ENCODE measurements at places on chromosomes 7 and 10. TPM values are rescaled to one million over a fixed set of nuclear protein-coding genes. Genes with fewer than 3 reads are reported as not detected.

- DNase-seq = no peak
These were observed 561.1 kb upstream of the STEAP1 start for GRCh38 chr7:89593125-89593524.

DNA sequence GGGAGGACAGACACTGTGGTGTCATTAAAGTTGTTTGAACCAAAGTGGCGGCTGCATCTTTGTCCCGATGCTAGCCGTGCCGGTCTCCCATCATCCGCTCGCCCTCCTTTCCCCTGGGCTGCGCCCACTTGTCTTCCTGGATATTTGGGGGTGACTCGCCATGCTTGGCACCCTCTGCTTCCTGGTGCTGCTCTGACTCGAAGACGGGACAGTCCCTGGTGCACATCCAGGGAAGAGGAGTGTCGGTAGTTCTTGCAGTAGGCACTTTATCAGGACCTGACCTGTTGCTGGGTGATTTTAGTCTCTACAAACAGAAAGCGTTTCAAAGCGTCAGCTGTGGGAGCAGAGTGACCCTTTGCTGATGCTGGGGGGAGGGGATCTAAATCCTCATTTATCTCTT is 68.3 kb upstream of the DNAJB6 start:
- DNase-seq = no peak

DNA sequence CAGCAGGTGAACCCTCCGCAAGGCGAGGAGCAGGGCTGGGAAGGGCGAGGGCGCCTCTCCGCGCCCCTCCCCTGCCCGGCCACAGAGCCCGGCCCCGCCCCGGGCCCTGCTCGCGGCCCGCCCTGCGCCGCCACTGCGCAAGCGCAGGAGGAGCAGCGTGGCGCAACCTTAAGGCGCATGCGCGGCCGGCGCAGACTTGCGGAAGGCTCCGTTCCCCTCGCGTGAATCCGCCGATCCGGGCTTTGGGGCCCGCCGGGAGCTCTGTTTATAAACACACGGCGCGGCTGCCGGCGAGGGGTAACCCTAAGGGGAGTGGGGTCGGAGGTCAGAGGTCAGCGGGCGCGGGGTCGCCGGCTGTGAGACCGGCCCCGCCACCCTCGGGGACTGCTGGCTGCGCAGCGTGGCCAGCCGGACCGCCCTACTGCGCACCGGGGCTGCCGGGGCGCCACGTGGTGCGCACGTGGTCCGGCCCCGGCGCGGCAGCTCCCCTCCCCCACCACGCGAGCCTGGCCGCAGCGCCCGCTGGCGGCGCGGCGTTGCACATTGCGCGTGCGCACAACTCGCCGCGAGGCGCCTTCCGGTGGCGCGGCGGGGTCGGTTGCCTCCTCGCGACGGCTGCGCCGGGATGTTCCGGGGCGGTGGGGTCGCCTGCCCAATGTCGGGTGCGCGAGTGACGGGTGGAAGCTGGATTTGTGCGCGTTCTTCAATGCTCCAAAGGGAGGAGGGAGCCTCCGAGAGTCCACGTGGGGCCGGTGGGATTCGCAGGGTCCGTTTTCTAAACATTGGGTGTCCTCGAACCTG is 40.2 kb upstream of the FOXK1 start:
- DNase-seq = peak; percentile 98

- no peak for DNase-seq
These were observed 415.4 kb upstream of the AUTS2 start for GRCh38 chr7:69182596-69183467.

DNA sequence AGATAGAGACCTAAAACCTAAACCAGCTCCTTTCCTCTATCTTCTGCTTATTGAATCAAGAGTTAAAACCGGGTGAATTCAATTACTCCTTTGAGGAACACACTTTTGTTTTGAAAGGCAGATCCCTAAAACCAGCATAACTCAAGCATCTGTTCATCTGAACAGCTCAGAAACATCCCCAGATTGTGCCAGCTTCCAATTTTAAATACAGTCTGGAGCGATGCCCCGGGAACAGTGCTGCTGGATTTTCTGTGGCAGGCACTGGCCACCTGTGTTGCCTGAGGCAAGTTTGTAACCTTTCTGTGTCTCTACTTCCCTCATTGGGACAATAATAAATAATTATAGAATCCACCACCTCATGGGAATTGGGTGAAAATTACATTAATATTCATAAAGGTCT is 281.4 kb upstream of the NFE2L3 start:
- no peak for DNase-seq

DNA sequence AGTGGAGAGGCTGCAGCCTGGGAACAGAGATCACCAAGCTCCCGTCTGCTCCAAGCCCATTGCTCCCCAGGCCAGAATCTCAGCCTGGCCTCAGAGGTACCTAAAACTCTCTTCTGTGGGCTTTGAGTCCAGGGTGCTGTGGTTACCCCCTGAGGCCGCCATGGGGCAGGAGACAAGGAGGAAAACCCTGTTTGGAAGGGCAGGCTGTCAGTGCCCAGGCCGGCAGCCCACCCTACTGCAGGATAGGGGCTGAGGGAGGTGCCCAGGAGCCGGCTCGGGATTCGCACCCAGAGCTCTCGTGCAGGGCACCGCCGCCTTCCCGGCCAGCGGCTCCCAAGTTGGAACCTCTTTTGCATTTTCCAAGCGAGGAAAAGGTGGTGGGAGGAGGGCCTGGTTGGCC is 24.5 kb downstream of the UNCX start:
- DNase-seq = no peak

- DNase-seq = no peak
These were observed 534.2 kb upstream of the ZWINT start for GRCh38 chr10:56895306-56895705.

DNA sequence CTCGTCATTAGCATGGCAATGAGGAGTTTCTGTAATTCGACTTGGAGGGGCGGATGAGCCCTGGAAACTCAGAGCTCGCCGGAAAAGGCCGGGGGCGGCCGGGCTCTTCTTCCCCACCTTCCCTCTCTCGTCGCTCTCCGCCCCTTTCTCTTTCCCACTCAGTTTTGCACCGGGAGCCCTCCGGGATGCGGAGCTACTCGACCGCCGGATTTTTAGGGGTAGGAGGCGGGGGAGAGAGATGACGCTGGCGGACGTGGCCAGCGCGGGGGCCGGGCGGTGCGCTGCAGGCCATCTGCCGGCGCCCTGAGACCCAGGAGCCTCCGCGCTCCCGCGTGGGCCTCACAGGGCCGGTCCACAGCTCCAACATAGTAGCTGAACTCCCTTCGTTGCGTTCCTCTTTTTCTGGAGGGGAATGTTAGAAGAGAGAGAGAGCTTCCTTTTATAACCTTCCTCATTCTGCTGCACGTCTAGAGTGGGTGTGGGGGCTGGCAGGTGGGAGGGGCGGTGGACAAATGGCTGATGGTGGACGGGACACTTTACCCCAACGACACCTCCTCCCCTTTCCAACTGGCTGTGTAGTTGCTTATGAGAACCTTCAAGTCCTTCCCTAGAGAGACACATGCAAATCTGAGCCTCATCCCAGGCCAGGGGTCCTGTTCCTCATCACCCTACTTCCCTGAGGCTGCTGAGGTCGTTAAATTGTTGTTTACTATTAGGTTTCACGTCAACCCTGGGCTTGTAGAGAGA is 1.1 kb upstream of the HOXA1 start:
- DNase-seq = peak; percentile 96

DNA sequence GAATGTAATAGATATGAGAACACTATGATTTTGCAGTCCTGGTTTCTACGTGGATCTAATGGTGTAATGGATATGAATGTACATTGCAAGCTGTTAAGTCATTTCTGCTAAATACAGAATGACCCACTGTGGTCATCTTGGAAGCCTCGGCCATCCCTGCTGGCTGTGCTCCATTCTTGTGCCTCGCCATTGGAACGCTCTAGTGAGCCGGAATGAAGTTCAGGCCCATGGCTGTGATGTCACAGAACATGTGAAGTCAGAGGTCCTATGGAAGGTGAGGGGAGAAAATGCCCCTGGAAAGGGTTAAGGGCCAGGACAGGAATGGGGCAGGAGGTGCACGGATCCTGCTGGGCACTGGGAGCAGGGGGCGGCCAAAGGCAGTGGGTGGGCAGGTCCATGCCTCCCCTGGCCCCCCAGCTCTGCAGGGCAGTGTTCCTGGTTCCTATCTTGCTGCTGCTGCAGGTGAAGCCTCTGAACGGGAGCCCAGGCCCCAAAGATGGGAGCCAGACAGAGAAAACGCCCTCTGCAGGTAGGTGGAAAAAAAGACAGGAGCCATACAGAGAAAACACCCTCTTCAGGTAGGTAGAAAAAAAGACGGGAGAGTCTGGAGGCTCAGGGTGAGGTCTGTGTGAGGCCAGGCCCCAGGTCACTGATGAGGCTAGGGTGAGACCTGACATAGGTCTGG is at the start of gene LLCFC1:
TSS of gene LLCFC1 (plus strand) at position 259 of the 685 bp plus-strand sequence. CDS start at position 397, 138 bp downstream.
- DNase-seq = no peak

DNA sequence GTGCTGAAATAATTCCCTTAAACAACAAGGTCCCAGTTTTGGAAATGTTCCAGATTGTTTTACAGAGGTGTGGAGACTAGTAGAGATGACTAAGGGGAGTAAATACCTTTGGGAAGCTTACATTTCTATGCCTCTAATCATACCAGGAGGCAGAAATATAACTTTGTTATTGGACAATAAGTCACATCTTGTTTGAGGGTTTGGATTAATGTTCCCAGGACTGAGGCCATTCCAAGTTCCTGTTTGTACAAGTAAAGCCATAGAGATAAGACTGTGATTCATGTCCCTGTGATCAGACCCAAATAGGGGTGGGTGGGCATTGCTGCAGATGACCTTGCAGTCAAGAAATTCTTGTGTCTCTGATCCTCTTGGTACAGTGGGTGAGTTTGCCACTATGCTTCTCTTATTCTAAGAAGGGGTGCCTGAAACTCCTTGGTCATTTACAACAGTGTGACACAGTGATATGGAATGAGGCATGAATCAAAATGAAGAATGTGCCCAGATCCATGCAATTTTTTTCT is 508.3 kb downstream of the SORCS3 start:
- no peak for DNase-seq

DNA sequence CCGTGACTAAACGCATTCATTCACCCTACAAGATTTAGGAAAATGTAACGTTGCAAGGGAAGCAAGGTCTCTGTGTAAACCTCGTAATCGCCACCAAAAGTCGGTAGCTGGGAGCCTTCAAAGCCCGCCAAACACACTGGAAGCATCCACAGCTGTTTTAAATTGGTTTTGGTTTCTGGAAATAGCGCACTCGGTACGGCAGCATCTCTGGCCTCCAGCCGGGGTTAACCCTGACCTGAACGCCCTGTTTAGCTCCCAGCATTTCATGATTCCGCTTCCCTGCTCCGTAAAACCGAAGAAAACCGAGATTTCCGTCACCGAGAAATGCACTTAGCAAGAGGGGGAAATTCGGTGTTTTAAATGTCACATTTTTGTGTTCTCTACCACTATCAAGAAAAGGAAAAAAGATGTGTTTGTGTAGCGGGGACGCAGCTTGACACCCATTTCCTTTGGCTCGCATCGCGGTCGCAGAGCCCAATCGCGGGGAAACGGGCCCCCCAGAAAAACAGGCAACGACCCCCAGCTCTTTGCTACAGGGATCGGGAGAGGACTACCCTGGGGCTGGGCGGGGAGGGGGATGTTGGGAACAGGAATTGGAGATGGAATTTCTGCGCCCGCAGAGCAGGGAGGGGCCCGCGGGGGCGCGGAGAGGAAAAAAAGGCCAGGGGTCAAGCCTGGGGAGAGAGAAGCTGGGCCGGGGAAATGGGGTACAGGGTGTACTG is 646 bp downstream of the SGCE start:
- DNase-seq = peak; percentile 74

- peak; percentile 71 for DNase-seq
These were observed 88.8 kb upstream of the DDC start for GRCh38 chr7:50653981-50654425.

DNA sequence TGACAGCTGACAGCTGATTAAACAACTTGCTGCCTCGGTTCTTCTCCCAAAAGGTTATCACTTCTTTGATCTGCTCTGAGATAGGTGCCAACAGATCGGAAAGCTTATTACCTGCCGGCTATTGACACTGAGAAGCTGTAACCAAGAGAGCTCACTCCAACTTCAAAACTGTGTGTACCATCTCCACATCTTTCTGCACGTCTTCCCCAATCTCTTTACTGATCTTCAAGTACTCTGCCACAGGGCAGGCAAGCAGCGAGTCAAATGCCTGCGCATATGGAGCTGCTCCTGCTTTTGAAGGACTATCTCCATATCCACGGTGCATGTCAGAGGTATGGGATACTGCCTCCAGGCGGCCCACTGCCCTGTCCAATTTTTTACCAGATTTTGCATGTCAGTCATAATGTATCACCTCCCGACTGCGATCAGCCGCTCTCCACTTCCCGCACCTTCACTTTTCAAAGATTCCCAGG is 352 bp upstream of the ZNF485 start:
- no peak for DNase-seq

DNA sequence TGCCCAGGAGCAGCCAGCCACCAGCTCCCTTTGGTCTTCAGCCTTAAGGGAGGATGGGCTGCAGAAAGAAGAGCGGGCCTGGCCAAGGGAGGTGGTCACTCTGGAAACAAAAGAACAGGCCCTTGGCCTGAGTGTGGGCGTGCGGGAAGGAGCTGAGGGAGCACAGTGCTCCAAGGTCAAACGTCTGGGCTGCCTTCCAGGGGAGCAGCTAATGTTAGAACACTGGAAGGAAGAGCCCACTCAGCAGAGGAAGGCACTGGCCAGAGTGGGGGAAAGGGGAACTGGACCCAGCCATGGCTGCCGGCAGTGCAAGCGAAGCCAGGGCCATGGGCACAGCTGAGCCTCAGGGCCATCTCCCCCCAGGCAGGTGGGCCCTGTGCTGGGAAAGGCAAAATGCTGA is 42.7 kb downstream of the FAM53B start:
- peak; percentile 96 for DNase-seq

DNA sequence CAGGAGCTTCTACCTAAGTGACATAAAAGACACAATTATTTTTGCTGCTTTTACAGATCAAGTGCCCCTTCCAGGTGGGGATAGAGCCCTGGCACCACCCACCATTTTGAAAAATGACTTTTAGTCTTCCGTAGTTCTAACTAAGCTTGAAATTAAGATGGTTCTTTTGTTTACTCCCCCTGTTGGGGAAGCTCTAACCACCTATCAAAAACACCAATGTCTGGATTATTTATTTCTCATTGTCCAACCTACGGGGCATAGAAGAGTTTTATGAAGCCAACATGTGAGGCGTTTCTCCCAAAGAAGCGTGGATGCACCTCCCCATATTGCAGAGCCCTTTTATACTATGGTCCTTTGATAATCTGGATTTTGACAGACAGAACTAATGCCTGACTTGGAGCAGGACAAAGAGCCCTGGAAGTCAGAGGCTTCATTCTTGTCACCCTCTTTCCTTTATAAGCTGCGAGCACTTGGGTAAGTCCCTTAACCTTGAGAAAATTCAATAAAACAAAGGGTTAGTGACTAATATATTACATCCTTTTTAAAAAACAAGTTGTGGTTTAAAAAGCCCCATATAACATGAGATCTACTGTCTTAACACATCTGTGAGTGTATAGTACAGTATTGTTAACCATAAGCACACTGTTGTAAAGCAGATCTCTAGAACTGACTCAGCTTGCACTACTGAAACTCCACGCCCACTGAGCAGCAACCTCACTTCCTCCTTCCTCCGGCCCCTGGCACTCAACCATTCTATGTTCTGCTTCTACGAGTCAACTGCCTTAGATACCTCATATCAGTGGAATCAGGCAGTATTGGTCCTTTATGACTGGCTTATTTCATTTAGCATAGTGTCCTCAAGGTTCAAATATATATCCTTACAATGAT is 67.5 kb downstream of the ATXN7L1 start:
- DNase-seq = peak; percentile 81

The LDB3 gene
- total RNA-seq = under 0.01 TPM

The SYCE1 gene
- total RNA-seq = 0.72 TPM

The CTBP2 gene
- total RNA-seq = 65.1 TPM

The AGAP5 gene
- 4.0 TPM for total RNA-seq

The HYCC1 gene
- 121 TPM for total RNA-seq

Measured in osteoblast (primary cell).